Neuronal stem cell (in vitro differentiated cells): ENCODE measurements at places on chromosomes 4 and X.

GRCh38 chr4:5708449-5709206, at the start of gene EVC2:
EVC2 (minus strand) TSS chr4:5708559; CDS start chr4:5708513, 46 bp downstream.
- H3K27me3 ChIP-seq = no peaks in the 10 kb centered on the region
- peaks cover 17% of the 10 kb centered on the region for H3K4me1 ChIP-seq
- peak; percentile 44 for DNase-seq
- no peak within 1 kb of the TSS for H3K27ac ChIP-seq
- H3K4me3 ChIP-seq = peak within 1 kb of the TSS; percentile 80

DNA sequence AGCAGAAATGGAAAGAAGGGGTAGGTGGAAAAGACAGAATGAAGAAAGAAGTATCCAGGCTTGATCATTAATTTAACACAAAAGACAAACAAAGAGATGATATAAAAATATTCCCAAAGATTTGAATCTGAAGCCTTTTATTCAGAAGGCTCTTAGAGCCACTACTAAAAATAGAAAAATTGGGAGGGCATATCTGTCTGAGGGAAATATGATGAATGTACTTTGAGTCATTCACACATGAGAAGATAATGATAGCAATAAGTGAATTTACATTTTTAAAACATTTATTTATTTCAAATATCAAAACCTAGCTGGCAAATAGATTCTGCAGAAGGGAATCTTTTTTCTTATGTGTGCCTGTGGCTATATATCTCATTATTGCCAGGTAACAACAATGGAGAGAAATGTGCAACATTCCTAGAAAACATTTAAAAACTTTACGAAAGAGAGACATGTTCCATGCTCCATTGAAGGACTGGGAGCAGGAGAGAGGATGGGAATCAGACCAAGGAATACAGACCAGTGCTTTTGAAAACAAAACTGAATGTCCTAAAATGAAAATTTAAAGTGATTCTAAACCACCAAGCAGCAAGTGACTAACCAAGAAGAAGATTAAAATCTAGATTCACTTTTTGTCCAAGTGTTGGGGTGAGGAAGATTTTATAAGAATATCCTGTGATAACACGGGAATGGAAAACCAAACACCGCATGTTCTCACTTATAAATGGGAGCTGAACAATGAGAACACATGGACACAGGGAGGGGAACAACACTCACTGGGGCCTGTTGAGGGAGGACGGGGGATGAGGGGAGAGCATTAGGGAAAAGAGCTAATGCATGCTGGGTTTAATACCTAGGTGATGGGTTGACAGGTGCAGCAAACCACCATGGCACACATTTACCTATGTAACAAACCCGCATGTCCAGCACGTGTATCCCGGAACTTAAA, 41.2 kb downstream of the ANXA5 start:
- H3K36me3 ChIP-seq = no peaks in the 10 kb centered on the region
- no peak overlapping the region for H3K27ac ChIP-seq
- no peak for DNase-seq
- H3K27me3 ChIP-seq = no peaks in the 10 kb centered on the region

DNA sequence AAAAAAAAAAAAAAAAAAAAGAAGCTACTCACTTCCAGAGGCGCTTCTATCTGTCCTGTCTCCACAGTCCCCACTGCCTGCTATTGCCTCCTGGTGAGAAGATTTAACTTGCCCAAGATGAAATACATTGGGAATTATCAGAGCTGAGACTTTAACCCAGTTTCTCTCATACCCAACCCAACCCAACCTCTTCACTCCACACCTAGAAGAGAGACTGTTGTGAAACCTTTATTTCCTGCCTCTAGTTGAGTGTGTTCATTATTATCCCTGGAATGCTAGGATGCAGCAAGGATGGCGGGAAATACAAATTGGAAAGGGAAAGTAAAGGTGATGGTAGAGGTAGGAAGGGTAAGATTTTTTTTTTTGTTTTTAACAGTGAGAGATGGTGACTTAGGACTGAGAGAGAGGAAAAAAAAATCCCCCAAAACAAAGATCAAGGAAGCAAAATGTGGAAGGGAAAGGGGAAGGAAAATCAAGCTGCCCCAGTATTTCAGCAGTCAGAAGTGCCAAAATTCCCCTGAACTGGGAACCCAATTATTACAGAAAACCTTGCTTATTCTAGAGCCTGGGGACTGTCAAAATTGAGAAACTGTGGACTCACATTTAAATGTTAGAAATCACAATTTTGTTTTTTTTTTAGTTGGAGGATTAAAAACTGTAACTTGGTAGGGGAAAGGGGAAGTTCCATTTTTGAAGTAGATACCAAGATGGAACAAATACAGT, 253.0 kb downstream of the PTTG2 start:
- H3K4me1 ChIP-seq = no peaks in the 10 kb centered on the region
- H3K36me3 ChIP-seq = no peaks in the 10 kb centered on the region
- peaks cover 3% of the 10 kb centered on the region for H3K27me3 ChIP-seq
- DNase-seq = no peak
- no peak overlapping the region for H3K27ac ChIP-seq

DNA sequence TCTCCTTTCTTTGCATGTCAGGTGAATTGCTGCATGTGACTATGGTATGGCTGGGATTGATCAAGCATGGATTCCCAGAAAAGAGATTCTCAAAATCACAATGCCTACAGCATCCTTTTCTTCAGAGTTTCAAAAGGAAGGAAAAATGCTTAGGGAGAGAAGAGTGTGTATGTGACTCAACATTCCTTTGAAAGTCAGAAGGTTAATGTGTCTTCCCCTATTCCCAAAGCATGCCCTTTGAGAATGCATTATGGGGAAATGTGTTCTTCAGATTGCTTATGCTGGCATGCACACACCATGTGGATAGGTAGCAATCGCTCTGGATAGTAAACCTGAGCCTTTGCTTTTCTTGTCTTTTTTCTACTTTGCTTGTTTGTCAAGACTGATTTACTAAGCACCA, 78.5 kb downstream of the ELOVL6 start:
- peak overlapping the region; percentile 32 for H3K27ac ChIP-seq
- DNase-seq = peak; percentile 9
- H3K36me3 ChIP-seq = peaks cover 2% of the 10 kb centered on the region

DNA sequence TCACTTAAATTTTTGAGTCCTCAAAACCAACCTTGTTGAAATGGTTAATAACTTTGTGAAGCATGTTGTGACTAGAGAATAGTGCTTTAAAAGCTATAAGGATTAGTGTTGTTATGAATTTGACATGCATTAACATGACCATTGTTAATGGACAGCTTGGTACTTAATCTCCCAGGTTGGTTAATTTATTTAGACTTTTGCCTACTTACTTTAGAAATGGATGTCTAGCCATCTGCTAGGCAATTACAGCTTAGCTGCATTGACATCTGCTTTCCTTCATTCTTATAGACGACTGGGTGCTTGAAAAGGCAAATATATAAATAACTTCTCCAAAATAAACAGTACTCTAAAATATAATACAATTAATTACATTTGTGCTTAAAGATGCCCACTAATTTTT, 368.0 kb downstream of the CCSER1 start:
- no peaks in the 10 kb centered on the region for H3K27me3 ChIP-seq
- no peak for DNase-seq
- no peak overlapping the region for H3K4me3 ChIP-seq
- no peaks in the 10 kb centered on the region for H3K4me1 ChIP-seq
- H3K36me3 ChIP-seq = no peaks in the 10 kb centered on the region

DNA sequence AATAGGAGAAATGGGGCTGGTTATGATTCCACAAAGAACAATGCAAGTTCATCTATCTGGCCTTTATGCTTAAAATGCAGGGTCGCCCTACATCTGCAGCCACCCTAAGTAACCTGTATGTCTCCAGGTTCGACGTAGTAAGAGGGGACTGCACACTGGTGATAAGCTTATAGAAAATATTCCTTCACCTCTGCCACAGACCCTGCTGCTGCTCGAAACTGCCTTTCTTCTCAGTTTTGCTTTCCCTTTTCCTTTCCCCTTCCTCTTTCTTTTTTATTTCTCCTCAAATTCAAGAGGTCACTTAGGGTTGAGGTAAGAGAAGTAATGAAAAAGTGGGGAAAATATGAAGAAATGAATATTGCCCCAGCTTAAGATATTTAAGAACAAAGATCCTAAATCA, 123.5 kb downstream of the DCHS2 start:
- peaks cover 5% of the 10 kb centered on the region for H3K4me1 ChIP-seq
- no peak overlapping the region for H3K27ac ChIP-seq
- no peaks in the 10 kb centered on the region for H3K27me3 ChIP-seq
- DNase-seq = no peak
- H3K4me3 ChIP-seq = no peak overlapping the region

DNA sequence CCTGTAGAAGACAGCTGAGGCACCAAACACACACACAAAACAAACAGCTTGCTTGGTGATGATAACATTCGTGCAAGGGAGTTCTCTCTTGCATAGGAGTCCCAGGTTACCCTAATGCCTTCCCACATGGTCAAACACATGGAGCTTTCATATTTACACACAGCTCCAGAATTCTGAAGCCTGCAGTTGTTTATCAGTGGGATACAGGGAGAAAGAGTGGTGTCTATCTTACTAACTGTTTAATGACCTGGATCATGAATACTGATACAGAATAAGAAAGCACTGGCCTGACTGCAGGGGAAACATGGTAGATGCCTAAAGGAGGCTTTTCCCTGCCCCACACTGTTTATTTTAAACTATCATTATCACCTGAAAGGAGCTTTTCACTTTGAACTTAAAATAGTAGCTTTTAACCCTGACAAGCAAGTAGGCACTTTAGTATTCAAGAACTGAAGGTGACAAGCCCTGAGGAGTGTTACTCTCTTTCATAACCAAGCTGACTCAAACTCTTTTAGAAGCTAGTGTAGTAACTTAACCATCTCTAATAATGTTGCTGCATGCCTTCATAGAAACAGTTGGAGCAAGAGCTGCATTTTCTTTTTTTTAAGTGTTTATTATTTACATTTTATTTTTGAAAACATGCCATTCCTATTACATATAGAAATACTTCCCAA, 15.6 kb downstream of the TET2 start:
- DNase-seq = no peak
- no peak overlapping the region for H3K27ac ChIP-seq
- peaks cover 2% of the 10 kb centered on the region for H3K4me1 ChIP-seq

GRCh38 chr4:169098054-169098497, 88.0 kb upstream of the CBR4 start:
- no peak overlapping the region for H3K27ac ChIP-seq
- no peak overlapping the region for H3K4me3 ChIP-seq
- DNase-seq = no peak
- H3K4me1 ChIP-seq = no peaks in the 10 kb centered on the region
- no peaks in the 10 kb centered on the region for H3K27me3 ChIP-seq

- H3K4me3 ChIP-seq = no peak overlapping the region
- H3K27ac ChIP-seq = no peak overlapping the region
- no peak for DNase-seq
- H3K4me1 ChIP-seq = peaks cover 2% of the 10 kb centered on the region
- no peaks in the 10 kb centered on the region for H3K27me3 ChIP-seq
These were observed 68.7 kb downstream of the CRMP1 start for GRCh38 chr4:5824227-5824626.

DNA sequence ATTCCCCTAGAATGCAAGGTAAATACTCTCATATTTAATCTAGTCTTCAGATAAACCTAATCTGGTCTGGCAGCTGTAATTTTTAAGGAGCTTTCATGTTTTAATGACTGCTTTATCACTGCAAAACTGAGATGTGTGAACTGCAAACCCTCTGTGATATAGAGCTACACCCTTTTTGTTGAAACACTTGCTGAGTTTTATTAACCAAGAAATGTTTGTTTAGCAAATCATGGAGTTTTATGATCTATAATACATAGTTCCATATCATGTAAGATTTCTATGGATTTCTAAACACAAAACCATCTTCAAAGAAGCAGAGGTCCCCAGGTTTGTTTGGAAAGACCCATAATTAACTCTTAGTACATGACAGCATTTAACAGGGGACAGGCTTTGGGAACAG, 126.4 kb downstream of the BTC start:
- H3K4me1 ChIP-seq = no peaks in the 10 kb centered on the region
- H3K36me3 ChIP-seq = no peaks in the 10 kb centered on the region
- no peak overlapping the region for H3K27ac ChIP-seq
- DNase-seq = no peak
- H3K4me3 ChIP-seq = no peak overlapping the region
- H3K27me3 ChIP-seq = no peaks in the 10 kb centered on the region

DNA sequence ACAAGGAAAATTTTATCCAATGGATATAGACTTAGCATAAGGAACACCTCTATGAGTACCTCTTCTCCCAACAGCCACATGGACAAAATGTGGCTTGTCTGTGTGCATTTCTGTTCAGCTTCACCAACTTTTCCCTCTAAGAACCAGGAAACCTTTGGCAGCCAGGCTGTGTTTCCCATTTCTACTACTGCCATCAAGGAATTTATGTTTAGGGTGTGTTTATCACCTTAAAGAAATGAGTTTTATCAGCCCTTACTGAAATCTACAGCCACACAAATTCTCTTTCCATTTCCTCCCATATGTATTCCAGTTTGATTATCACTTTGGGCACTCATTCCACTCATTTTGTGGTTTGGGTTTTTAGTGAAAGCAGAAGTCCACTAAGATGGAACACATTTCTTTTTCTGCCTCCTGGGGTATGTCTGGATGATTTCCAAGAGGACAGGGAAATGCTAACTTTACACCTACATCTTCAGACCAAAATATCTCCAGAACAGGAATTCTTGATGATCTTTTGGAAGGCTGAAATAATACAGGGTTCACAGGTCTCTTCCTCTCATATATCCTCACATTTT, 82.6 kb upstream of the MAOA start:
- no peak overlapping the region for H3K27ac ChIP-seq
- no peaks in the 10 kb centered on the region for H3K4me1 ChIP-seq
- no peak for DNase-seq
- no peak overlapping the region for H3K4me3 ChIP-seq
- no peaks in the 10 kb centered on the region for H3K27me3 ChIP-seq

DNA sequence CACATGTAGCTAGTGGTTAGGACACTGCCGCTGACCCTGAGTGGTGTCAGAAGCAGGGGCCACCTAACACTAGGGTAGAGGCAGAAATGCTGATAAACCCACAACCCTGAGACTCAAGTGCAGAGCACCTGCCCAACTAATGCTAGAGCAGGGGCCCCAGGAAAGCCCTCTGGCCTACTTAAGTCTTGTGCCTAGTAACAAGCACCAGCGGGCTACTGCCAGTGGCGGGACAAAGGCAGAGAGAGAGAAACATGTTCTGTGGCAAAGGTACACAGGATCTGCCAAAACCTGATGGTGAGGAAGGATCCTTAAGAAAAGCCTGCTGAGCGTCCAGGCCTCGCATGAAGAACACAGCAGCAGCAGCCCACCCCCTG, 172.4 kb downstream of the PRDM5 start:
- peaks cover 4% of the 10 kb centered on the region for H3K4me1 ChIP-seq
- no peak overlapping the region for H3K4me3 ChIP-seq
- H3K36me3 ChIP-seq = peaks cover 4% of the 10 kb centered on the region
- H3K27ac ChIP-seq = no peak overlapping the region
- H3K27me3 ChIP-seq = no peaks in the 10 kb centered on the region
- no peak for DNase-seq

DNA sequence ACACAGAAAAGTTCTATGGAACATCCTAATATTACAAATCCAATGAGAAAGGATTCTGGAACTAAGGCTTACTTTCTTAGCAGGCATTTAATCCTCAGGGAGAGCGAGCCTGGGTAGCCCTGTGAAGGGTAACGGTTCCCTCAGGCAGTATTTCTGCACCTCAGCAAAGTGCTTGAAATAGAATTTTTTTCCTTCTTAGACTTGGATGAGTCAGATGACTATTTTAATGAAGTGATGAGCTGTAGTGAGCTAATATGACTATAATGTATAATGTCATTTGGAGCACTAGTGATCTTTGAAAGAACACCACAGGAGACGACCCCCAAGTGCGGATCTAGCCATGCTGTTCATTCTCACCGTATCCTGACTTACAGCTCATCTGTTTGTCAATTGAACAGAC, 493.0 kb upstream of the FAM241A start:
- H3K27me3 ChIP-seq = peaks cover 2% of the 10 kb centered on the region
- H3K36me3 ChIP-seq = no peaks in the 10 kb centered on the region
- H3K27ac ChIP-seq = no peak overlapping the region
- no peak for DNase-seq

- no peak overlapping the region for H3K4me3 ChIP-seq
- peaks cover 9% of the 10 kb centered on the region for H3K4me1 ChIP-seq
These were observed 32.6 kb downstream of the RELL1 start for GRCh38 chr4:37653601-37654000.
